Common myeloid progenitor, CD34-positive (primary cell): ENCODE measurements at places on chromosomes 5 and 9.
A peak's percentile ranks its signal among the peaks of the same experiment; 100 is the strongest.

DNA sequence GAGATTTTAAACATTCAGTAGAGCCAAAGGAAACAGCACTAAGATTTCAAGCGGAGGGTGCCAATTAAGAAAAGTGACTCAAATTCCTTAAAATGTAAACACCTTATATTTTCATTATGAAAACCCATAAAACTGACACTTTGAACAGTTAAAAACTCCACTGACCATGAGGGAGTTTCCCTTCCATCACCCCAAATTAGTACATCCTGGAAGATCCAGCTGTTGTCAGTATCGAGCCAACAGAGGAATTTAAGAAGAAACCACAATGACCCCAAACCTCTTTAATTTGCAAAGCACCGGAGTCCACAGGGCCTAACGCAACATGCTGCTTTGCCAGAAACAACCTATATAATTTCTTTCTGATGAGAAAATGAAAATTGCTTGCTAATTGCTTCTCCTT is 41.3 kb downstream of the ROR2 start:
- DNase-seq: peak; percentile 36
- peaks cover 5% of the 10 kb centered on the region for H3K27me3 ChIP-seq
- no peak overlapping the region for H3K4me3 ChIP-seq
- H3K27ac ChIP-seq: no peak overlapping the region

DNA sequence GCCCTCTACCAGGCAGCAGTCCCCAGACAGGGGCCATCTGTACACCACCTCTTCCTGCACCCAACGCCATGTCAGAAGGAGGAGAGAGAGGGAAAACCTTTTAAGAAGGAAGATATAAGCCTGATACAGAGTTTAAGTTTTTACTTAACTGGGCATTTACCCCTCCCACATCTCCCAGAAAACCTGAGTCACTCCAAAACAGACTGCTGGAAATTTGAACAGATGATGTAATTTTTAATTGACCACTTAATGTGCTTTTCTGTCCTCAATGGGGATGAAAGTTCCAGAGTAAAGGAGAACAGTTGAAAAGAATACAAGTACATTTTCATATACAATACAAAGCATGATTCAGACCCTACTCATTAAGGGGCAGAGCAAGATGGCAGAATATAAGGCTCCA is 63.9 kb downstream of the TTC39B start:
- H3K36me3 ChIP-seq: no peaks in the 10 kb centered on the region
- no peak overlapping the region for H3K4me3 ChIP-seq
- H3K27me3 ChIP-seq: no peaks in the 10 kb centered on the region
- H3K27ac ChIP-seq: no peak overlapping the region

DNA sequence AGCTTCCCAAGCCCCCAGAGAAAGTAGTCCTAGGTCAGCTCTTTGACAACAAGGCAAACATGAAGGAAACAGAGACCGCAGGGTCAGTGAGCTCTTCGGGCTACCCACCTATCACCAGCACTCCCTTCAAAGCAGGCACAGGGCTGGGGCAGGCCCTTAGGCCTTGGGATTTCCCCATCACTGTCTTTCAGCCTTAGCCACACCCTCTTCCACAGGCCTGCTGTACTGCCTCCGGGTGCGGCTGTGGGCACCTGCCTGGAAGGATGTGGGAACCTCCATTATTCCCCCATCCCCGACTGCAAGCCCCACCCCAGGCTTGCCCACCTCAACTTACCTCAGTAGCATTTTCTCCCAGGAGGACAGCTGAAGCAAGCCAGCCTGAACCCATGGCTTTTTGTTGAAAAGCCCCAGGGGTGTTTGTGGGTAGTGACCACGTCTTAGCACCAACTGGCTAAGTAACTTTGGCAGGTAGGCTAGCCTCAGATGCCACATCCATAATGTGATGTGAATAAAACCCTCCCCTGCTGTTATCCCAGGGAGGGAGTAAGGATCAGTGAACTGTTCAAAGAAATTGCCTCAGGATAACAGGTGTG is 100.2 kb downstream of the PIK3R1 start:
- no peaks in the 10 kb centered on the region for H3K36me3 ChIP-seq
- H3K27me3 ChIP-seq: no peaks in the 10 kb centered on the region
- no peaks in the 10 kb centered on the region for H3K4me1 ChIP-seq
- DNase-seq: peak; percentile 35
- H3K4me3 ChIP-seq: no peak overlapping the region

DNA sequence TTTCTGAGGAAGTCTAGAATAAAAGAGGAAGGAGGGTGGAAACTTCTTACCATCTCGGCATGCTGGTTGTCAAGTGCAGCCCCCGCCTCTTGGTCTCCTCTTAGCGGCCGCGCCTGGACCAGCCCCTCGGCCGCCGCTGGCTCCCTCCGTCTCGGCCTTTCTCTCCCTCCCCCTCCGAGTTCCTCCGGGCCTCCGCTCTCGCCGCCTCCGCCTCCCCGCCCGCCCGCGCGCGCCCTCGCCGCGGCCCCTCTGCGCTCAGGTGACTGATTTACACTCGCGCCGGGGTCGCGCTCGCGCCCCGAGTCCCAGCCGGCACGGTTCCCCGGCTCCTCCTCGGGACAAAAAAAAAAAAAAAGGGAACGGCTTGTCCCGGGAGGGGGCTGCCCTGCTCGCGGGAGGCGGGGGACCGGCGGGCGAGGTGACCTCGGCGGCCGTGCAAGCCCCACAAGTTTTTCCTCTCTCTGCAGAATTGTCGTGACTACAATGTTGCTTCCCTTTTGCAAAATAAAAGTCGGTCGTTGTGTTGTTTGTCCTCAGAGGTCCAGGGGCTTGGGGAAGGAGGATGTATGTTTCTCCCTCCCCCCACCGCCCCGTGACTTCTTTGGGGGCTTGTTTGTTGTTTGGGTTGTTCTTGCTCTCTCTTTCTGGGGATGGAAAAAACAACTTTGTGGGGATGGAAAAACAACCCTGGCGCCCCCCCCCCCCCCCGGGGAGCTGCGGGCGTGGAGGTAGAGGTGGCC is at the start of gene BNC2:
TSS of gene BNC2 (minus strand) at position 75 of the 740 bp plus-strand sequence. CDS start at position 53, 22 bp downstream.
- H3K27ac ChIP-seq: no peak within 1 kb of the TSS
- no peak for DNase-seq
- peak within 1 kb of the TSS; percentile 67 for H3K4me3 ChIP-seq
- H3K36me3 ChIP-seq: no peaks in the 10 kb centered on the region
- H3K4me1 ChIP-seq: peaks cover 26% of the 10 kb centered on the region
- H3K27me3 ChIP-seq: peaks cover 49% of the 10 kb centered on the region

- peaks cover 9% of the 10 kb centered on the region for H3K36me3 ChIP-seq
- no peaks in the 10 kb centered on the region for H3K27me3 ChIP-seq
- H3K27ac ChIP-seq: no peak overlapping the region
- H3K4me1 ChIP-seq: peaks cover 30% of the 10 kb centered on the region
Measured at GRCh38 chr9:35603506-35603985, 1.5 kb upstream of the TESK1 start.

DNA sequence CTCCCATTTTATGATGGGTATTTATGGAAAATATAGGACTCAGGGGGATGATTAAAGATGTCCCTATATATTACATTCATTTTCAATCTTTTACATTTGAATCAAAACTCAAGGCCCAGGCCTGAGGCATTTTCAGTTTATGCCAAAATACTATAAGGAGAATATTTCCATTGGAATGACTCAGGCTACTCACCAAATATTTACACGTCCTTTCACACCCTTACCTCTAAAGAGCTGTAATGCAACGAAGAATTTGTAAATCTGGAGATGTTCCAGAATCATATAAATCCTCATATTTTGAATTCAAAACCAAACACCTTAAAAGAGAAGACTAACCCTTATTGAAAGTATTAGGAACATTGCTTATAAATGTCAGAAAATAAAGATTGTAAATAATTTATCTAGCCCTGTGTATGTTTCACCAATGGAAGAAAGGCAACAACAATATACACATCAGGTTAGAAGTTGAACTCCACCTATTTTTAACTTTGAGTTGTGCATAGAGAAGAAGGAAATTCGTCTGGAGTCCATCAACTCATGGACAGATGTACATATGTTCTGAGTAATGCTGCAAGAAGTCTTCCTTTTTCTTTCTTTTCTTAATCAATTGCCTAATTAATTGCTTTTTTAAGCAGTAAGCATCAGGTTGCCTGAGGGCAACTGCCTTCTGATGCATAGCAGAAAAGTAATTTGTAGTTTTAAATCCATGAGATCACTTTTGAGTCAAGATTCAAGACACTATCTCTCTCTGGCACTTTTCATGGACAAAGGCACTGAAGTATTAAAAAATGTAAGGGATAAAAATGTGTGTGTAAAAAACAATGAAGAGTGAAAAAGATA is 579.3 kb upstream of the RGMB start:
- no peaks in the 10 kb centered on the region for H3K4me1 ChIP-seq
- no peaks in the 10 kb centered on the region for H3K36me3 ChIP-seq

GRCh38 chr9:117302487-117302886 is 112.4 kb downstream of the ASTN2 start:
- no peak overlapping the region for H3K4me3 ChIP-seq
- no peak for DNase-seq
- H3K27me3 ChIP-seq: peaks cover under 1% of the 10 kb centered on the region

- H3K4me1 ChIP-seq: no peaks in the 10 kb centered on the region
- H3K27me3 ChIP-seq: no peaks in the 10 kb centered on the region
- DNase-seq: no peak
- no peak overlapping the region for H3K27ac ChIP-seq
- H3K36me3 ChIP-seq: no peaks in the 10 kb centered on the region
Measured at GRCh38 chr9:86713970-86714369, 233.3 kb downstream of the GAS1 start.

- no peaks in the 10 kb centered on the region for H3K36me3 ChIP-seq
- no peaks in the 10 kb centered on the region for H3K27me3 ChIP-seq
- H3K4me1 ChIP-seq: peaks cover 5% of the 10 kb centered on the region
- H3K4me3 ChIP-seq: no peak overlapping the region
Measured at GRCh38 chr9:104915049-104915448, 12.9 kb downstream of the ABCA1 start.

DNA sequence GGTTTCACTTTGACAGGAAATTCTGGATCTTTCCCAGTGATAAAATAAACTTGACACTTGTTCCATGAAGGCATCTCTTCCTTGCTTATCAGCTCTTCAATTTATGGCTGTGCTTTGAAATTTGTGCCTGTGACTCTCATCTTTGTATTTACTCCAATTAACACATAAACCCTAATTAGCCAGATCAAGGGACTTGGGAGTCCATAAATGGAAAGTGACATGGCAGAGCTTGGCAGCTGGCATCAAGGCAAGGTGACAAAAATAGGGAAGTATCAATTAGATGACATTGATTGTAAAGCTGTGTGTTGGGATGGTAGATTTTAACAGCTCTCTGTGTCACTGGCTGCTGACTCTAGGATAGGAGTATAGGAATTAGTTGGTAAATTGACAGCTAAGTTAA is 133.9 kb downstream of the PBX3 start:
- H3K36me3 ChIP-seq: no peaks in the 10 kb centered on the region
- no peak overlapping the region for H3K4me3 ChIP-seq
- no peak overlapping the region for H3K27ac ChIP-seq

DNA sequence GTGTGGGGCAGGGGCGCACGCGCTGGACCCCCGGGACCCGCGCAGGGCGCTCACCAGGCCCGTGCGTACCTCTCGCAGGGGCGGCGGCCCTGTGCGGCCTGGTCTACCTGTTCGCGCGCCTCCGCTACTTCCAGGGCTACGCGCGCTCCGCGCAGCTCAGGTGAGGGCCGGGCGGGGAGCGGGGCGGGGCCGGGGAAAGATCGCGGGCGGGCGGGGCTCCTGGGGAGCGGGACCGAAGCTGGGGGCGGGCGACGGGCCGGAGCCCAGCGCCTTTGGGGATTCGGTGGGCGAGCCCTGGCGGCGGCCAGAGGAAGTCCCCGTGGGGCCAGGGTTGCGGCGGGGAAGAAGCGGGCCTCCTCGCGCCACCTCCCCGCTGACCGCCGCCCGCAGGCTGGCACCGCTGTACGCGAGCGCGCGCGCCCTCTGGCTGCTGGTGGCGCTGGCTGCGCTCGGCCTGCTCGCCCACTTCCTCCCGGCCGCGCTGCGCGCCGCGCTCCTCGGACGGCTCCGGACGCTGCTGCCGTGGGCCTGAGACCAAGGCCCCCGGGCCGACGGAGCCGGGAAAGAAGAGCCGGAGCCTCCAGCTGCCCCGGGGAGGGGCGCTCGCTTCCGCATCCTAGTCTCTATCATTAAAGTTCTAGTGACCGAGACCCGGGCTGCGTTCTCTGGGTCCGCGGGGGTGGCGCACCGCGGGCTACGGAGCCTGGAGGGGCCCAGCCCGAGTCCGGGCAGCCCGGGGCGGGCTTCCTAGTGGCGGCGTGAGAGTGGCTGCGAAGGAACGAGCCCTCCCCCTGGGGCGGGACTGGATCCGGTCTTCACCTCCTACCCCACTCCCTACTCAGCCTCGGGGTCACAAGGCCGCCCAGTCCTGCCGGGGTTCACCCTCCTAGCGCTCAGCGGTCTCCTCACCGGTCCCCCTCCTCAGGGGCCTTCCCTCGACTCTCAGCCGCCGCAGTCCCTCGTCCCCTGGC is 2.4 kb downstream of the LTC4S start:
- peak; percentile 89 for DNase-seq
- peak overlapping the region; percentile 28 for H3K4me3 ChIP-seq
- no peak overlapping the region for H3K27ac ChIP-seq
- no peaks in the 10 kb centered on the region for H3K27me3 ChIP-seq
- peaks cover 52% of the 10 kb centered on the region for H3K4me1 ChIP-seq
- peaks cover 30% of the 10 kb centered on the region for H3K36me3 ChIP-seq

DNA sequence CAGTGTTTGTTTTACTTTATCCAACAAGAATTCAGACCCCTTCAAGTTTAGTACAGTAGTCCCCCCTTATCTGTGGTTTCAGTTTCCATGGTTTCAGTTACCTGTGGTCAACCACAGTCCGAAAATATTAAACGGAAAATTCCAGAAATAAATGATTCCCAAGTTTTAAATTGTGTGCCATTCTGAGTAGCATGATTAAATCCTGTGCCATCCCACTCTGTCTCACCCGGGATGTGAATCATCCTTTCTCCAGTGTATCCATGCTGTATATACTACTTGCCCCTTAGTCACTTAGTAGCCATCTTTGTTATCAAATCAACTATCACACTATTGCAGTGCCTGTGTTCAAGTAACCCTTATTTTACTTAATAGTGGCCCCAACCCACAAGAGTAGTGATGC is 153.8 kb upstream of the RASA1 start:
- peaks cover 28% of the 10 kb centered on the region for H3K4me1 ChIP-seq
- DNase-seq: peak; percentile 38
- H3K27ac ChIP-seq: no peak overlapping the region
- H3K27me3 ChIP-seq: no peaks in the 10 kb centered on the region

DNA sequence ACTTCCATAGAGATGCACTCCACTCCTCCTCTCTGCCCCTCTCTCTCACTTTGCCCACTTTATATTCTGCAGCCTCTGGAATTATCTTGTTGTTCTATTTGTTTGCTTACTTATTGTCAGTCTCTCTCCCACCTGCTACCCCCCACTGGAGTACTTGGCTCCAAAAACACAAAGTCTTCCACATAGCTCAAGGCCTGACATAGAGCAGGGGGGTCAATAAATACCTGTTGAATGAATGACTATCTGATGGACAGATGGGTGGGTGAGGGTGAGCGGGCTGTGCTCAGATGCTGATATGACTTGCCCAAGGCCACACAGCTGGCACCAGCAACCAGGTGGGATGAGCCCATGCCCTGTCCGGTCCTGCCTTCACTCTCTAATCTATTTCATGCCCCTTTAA is 13.4 kb upstream of the UNC5A start:
- H3K4me1 ChIP-seq: no peaks in the 10 kb centered on the region
- H3K27ac ChIP-seq: no peak overlapping the region
- no peak for DNase-seq
- H3K27me3 ChIP-seq: no peaks in the 10 kb centered on the region
- H3K36me3 ChIP-seq: no peaks in the 10 kb centered on the region
- no peak overlapping the region for H3K4me3 ChIP-seq

GRCh38 chr5:131758520-131758900 is 38.3 kb downstream of the FNIP1 start:
- H3K36me3 ChIP-seq: peaks cover 4% of the 10 kb centered on the region
- H3K4me1 ChIP-seq: peaks cover 46% of the 10 kb centered on the region
- DNase-seq: peak; percentile 46
- H3K27ac ChIP-seq: no peak overlapping the region
